ENCODE measurements at places on chromosomes 6 and 20.

GRCh38 chr6:107491138-107491609, 1.3 kb downstream of the SOBP start:
- peak; percentile 50 for DNase-seq

DNA sequence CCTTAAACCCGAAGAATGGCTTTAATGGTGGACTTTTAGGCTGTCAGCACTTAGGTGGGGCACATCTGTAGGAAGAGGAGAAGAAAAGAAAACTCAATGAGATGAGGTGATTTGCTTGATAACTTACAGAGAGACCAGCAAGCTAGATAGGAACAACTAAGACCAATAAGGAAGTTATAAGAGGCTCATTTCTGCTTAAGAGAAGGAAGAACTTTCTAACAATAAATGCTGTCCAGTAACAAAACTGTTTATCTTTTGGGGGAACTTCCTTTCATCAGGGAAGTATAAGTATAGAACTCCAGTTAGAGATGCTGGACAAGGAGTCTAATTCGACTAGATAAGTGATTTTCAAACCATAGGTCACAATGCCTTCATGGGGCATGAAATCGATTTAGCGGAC, 107.2 kb upstream of the SIRPA start:
- no peak for DNase-seq

- DNase-seq = no peak
Measured at GRCh38 chr6:70315079-70315751, 12.3 kb upstream of the COL9A1 start.

DNA sequence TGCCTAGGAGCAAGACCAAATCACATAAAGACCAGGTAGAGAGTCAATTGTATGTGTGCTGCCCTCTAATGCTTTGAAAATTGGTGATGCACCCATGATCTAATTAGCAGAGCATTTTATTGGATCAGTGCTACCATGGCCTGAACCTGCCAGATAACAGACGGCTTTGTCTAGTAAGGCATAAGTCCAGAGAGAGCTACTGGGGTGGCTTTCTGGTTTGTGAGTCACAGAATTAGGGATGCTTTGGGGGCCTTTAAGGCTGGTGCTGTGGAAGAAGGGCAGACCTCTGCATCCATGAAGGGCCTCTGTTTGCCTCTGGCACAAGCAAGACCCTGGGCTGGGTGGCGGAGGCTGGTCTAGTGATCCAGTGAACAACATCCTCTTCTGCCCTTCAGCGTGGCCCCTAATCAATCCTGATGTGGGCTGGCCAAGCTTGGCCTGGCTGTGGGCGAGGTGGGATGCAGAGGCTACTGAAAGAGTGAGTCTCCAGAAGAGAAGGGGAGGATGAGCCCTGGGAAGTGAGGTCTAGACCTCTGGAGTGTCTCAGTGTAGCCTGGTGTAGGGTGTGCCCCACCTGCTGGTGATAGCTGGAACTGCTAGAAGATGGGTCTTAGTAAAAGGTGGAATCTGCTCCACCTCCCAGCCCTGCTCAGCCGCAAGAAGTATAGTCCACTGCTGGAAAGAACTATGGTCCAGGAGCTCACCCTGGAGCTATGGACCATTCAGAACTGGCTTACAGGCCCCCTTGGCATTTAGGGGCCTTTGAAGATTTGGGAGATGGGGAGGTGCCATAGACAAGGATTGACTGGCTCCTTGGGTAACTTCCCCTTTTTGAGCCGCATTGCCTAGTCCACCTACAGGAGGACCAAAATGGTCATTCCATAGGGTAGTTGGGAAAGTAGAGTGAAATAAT, 36.7 kb upstream of the AAR2 start:
- DNase-seq = peak; percentile 77

DNA sequence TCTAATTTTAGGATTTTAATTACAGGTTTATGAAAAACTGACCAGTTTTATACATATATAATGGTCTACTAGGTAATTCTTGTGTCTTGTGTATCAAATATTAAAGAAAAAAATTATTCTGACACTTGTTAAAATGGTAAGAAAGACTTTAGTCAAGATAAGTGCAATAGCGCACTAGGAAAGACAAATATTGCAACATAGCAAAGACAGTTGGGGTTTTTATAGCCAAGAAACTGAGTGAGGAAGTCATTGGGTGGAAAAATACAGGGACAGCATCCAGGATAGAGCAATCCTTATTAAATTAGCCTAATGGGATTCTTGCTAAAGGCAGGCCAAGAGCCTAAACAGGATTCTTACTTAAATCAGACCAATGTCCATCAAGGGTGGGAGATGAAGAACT, 71.1 kb downstream of the ROS1 start:
- DNase-seq = no peak

DNA sequence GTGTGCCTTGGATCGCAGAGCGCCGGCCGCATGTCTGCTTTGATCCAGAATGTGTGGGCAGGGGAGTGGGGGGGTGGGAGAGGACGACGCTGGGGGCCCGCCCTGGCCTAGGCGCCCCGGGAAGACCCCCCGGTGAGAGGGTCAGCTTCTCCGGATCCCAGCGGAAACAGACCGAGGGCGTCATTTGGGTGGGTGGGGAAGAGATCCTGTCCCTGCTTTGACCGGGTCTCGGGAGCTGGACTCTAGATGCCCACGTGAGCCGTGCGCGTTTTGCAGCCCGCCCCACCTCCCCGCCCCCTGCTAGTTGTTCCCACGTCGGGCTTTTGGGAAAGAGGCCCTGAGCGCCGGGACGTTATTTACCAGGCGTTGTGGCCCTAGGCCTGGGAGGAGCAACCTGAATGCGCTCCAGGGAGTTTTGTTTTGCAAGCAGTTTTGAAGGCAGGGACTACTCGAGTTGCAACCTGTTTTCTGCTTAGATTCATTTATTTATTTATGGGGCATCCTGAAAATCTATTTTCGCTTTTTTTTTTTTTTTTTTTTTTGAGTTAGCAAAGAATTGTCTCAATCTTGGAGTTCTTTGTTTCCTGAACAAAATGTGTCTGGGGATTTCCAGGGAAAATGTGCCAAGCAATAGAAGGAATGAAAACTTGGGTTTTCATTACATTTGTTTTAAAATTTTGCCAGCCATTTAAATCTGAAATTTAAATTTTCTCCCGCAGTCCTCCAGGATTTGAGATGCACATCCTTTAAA, 1.6 kb downstream of the DSP start:
- DNase-seq = peak; percentile 59

- no peak for DNase-seq
Measured at GRCh38 chr20:7879883-7880282, 60.4 kb downstream of the HAO1 start.

- no peak for DNase-seq
Measured at GRCh38 chr20:34517114-34517505, 888 bp downstream of the DYNLRB1 start.

GRCh38 chr6:43468240-43468639, 9.1 kb upstream of the TJAP1 start:
- DNase-seq = no peak

DNA sequence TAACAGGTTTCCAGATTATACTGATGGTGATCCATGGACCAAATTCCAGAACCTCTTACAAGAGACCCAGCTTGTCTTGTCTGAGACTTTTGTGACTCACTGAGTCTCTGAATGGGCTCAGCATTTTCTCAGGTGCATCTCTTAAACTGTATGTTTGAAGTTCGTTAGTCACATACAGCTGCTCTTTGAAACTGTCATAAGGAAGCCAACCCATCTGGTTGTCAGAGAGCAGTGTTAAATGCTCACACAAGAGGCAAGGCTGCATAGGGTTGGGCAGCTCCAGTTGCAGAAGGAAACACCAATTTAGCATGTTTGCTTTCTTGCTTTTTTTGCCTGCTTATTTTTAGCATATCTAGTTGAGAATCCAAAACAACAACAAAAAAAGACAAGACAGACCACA, 47.1 kb downstream of the TRIM27 start:
- DNase-seq = no peak

- peak; percentile 69 for DNase-seq
Measured at GRCh38 chr6:15264902-15265761, 19.3 kb downstream of the JARID2 start.

DNA sequence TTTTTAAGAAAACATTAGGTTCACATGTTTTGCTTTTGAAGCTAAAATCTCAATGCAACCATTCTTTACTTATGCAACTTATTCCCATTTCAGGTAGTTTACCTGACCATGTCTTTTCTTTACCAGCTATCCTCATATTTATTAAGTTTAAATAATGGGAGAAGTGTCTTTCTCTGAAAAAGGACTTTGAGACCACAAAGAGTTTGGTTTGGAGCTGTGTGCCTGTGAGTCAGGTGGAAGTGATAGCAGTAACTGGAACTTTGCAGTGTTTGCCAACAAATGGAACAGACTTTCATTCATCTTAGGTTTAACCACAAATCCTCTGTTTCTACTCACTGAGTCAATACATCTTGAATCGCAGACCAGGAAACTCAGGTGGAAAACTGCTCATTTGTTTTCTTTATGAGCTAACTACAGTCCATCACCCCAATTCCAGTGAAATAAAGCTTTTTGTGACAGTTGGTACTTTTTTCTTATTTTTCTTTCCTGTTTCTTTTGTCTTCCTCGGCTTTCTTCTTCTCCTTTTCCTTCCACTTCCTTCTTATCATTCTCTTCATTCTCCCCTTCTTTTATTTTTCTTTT, 148.3 kb upstream of the RIN2 start:
- no peak for DNase-seq

DNA sequence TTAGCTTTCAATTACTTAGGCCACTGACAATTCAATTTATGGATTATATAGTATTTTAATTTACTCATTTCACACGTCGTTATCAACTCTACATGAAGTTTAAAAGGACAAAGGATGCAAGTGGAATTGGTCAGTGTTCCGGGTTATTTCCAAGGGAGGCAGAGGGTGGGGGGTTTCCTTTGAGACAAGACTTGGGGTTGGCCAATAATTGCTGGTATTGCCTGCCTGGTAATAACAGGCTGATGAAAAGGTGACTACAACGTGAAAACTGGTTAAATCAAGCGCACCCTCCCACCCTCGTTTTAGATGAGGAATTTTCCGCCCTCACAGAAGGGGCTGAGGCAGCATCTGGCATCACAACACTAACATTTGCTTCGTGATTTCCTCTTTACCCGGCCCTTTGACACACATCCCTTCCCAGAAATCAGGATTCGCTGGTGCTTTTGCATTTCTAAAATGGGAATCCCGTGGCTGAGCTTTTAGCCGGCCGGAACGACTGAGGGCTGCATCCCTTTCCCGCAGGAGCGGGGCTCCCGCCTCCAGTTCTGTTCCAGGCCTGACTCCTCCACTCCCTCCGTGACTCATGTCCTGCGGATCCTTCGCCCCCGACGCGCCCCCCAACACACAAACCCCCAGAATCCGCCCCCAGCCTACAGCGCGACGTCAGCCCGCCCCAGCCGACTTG, 999 bp upstream of the PIM1 start:
- DNase-seq = no peak
